Activated CD8-positive, alpha-beta memory T cell treated with anti-CD3 and anti-CD28 coated beads for 4 hours (primary cell): ENCODE measurements at places on chromosomes 3 and 15.

DNA sequence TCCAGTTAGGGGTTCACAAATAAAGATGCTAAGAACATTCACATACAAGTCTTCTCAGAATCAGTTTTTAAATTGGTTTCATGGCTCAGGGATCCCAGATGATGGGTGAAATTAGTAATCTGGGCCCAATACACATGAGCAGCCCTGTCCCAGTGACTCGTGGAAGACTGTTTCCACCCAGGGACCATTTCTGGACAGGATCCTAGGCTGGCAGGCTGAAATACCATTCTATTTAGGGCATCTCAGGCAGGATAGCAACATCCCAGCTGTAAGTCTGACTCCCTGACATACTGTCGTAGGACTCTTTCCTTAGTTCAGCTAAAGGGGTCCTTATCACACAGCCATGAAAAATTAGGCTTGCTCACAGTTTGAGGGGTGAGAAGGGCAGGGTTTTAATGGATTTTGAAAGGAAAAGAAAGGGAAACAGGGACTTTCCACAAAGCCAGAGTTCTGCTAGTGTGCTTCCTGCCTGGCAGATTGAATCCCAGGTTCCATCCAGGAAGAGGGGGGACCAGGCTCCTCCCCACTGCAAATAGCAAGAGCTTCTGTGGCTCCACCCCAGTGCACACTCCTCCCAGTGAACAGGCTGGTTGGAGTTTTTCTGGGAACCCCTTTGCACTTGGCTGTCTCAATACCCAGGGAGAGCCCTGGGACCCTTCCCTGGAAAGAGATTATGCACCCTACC lies 41.3 kb upstream of the LYZL4 start:
- DNase-seq, result no peak

DNA sequence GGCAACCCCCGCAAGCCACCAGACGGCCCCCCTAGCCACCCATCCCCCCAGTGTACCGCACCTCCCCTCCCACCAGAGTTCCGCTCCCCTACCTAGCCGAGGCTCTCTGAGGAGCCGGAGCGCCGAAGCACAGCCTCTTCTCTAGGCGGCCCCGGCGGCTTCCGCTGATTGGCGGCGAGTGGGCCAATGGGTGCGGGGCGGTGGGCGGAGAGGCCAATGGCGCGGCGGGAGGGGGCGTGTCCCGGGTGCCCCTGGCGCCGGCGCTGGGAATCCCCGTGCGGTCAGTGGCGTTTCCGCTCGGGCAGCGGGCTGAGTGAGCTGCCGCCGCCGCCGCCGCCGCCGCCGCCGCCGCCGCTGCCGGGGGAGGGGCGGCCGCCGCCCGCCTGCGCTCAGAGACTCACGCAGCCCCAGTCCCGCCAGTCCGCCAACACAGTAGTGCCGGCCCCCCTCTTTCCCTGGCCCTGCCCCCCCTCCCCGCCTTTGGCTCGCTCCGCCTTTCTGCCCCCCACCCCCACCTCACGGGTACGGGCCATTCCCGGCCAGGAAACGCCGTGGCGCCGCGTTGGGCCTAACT lies at the start of gene SETD5:
Gene SETD5, plus strand, starts transcription at position 284 of the 574 bp plus-strand sequence. CDS start 31,324 bp downstream, outside the sequence.
- peak; percentile 99 for DNase-seq

GRCh38 chr3:131796558-131797198 lies 238.1 kb downstream of the CPNE4 start:
- no peak for DNase-seq

DNA sequence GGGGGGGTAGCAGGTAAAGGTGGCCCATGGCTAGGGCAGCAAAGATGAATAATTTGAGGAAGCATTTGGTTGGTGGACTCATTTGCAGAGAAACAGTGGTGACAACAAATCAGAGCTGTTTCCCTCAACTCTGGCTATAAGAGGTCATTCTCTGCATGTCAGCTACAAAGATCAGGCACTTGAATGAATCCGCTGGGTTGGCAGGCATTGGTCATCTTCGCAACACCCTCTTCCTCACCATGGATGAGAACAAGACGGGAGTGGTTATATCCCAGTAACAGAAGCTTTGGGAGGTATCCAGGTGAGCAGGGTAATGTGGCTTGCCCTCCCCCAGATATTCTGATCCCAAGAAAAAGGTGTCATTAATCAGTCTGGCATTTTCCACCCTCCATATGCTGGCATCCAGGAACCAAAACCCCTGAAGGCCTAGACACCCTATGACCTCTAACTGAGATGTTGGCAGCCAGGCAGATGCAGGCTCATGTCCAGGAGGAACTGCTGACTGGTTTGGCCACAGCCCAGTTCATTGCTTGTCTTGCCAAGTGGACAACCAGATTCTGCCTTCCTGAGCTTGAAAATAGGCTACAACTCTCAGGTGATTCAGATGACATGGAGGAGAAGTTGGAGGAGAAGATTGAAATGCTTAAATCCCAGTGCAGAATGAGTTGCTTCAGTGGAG lies 108.9 kb upstream of the TRIM42 start:
- DNase-seq, result no peak

DNA sequence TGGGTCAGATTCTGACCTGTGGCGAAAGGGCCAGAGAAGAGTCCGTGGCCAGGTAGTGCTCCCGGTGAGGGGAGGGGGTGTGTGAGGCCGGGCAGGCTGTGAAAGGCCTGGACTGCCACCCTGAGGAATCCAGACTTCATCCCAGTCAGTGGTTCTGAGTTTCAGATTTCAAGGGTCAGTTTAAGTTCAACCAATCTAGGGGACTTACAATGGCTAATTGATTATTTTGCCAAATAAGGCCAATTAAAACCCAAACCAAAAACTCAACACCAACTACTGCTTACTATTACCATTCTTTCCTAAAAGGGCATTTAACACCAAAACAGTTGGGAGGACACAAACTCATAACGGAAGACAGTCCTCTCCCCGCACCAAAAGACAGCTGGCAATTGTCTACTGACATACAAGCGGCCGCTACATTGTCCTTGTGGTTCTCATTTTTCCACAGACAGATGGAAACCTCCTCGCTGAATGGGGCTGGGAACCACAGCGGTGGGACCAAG lies 30.5 kb downstream of the TMEM44 start:
- DNase-seq, result no peak

GRCh38 chr3:13492048-13492447 lies 11.9 kb downstream of the HDAC11 start:
- no peak for DNase-seq

GRCh38 chr15:95105229-95105628 lies 873.9 kb downstream of the MCTP2 start:
- DNase-seq, result no peak
